ENCODE measurements at places on chromosomes 16 and 17.

- no peak for DNase-seq
Observed at GRCh38 chr16:68028996-68029395, 5.9 kb downstream of the DUS2 start.

DNA sequence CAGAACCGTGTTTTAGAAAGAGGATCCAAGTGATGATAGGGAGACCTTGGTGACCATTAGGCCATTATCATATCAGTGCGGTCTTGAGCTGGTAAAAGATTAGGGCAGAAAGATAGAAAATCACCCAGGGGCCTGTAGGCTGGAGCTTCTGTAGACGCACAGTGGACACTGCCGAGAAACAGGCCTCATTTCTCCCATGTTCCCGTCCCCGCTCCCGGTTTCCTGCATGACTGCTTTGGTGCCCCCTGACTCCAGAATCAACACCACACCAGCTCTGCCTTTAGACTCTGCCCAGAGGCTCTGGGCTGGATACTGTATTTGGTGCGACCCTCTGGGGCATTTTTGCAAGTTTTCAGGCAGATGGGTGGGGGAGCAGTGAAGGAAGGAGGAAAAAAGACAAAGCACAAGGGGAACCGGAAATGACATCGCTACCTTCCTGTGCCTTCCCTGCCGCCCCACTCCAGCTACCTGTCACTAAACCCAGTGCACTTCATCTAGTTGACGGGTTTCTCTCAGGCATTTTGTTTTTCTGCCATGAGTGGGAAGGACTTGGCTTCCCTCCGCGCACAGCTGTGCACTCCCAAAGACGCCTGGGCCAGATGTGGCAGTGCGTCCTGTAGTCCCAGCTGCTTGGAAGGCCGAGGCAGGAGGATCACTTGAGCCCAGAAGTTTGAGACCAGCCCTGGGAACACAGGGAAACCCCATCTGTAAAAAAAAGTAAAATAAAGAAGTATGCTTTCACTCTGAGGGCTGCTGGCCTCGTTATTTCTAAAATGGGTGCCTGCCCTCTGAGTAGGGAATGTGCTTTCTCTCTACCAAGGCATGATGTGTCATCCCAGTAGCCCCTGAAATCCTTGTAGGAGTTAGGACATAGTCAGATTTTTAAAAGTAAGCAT is 214.1 kb downstream of the RPTOR start:
- no peak for DNase-seq

GRCh38 chr17:48432820-48433775 is 3.1 kb upstream of the SKAP1 start:
- DNase-seq: no peak

- DNase-seq: peak; percentile 56
Observed at GRCh38 chr17:31112001-31112661, 17.4 kb downstream of the NF1 start.

DNA sequence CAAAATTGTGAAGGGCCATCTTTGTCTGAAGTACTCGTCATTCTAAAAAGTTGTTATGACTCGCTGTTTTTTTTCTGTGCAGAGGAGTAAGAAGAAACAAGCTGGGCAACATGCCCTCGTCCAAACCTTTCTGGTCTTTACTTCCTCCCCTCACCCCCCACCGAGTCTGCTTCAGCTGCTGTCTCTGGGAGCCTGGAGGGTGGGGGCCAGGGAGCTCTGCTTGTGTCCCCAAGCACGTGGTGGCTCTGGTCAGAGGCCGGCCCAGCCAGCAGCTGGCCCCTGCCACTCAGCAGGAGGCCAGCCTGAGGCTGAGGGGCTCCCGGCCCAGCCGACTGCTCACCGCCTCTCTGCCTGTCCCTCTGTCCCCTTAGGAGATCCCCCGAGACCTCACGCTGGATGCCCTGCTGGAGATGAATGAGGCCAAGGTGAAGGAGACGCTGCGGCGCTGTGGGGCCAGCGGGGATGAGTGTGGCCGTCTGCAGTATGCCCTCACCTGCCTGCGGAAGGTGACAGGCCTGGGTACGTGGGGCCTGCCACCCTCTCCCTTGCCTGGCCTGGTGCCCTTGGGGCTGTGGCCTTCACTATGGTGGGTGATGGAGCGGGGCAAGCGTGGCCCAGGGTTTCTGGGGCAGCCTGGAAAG is 53.7 kb upstream of the LGALS9 start:
- peak; percentile 65 for DNase-seq

GRCh38 chr16:25966172-25967097 is 274.7 kb downstream of the HS3ST4 start:
- DNase-seq: no peak

GRCh38 chr17:31404028-31404949 is 12.8 kb downstream of the RAB11FIP4 start:
- no peak for DNase-seq

DNA sequence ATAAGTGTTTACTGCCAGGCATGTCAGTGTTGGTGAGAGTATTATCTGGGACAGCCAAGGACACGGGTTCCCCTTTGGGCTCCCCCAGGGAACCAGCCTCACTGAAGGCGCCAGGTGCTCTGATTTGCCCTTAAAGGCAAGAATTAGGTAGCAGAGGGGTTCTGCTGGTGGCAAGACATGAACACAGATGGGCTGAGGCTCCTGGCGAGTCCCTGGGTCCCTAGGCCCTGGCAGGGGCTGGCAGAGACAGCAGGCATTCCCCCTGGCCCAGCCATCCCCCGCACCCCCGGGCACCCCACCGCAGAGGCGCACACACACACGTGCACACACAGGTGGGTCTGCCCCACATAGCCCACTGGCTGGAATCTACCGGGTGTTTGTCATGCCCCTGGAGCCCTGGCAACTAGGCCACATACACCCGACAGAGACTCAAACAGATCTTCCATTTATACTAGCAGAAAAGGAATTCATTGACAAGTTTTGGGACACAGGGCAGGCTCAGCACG is 153.3 kb downstream of the C16orf78 start:
- DNase-seq: no peak

GRCh38 chr16:27838536-27839175 is 224.9 kb downstream of the GSG1L start:
- DNase-seq: peak; percentile 36

DNA sequence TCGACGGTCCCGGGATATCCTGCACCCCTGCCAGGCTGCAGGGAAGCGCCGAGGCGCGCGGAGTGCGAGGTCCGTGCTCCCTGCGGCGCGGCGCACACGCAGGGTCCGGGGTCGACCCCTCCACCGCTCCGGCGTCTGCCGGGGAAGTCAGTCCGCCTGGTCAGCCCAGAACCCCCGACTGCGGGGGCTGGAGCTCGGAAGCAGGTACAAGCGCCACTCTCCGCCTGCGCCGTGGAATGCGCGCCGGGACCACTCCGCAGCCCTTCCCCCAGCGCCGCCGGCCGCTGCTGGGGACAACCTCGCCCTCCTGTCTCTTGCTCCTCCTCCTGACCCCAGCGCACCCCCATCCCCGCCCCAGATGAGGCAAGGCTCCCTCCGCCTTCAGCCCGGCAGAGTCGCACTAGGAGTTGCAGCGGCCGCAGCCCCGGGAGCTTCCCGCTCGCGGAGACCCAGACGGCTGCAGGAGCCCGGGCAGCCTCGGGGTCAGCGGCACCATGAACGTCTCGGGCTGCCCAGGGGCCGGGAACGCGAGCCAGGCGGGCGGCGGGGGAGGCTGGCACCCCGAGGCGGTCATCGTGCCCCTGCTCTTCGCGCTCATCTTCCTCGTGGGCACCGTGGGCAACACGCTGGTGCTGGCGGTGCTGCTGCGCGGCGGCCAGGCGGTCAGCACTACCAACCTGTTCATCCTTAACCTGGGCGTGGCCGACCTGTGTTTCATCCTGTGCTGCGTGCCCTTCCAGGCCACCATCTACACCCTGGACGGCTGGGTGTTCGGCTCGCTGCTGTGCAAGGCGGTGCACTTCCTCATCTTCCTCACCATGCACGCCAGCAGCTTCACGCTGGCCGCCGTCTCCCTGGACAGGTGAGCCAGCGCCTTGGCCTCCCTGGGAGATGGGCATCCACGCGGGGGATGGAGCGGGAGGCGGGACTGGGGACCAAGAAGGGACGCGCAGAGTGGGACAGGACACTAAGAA is at the start of gene GALR2:
Gene GALR2 (plus strand): TSS at position 392 of the 974 bp plus-strand sequence. CDS start 103 bp downstream, at position 495.
- no peak for DNase-seq

DNA sequence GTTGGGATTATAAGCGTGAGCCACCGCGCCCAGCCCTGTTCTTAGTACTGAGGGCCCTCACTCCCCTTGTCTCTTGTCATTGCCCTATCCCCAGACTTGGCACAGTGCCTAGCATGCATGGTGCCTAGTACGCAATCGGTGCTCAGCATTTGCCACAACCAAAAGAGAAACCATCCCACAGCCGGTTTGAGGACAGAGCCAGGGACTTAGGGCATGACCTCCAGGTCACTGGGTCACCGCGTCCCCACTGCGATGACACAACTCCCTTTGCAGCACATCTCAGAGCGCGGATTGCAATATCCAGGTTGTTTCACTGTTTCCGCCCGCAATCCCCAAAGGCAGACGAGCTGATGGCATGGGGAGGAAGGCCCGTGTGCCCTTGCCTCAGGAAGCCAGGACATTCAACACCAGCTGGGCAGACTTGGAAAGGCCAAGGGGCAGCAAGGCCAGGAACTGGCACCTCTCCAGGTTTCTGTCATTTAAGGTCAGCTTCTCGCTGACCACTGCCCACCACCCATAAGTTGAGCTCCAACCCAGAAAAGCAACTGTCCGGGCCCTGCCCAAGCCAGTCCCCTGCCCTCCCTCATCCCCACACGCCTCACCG is 274.5 kb downstream of the MRTFB start:
- DNase-seq: no peak

DNA sequence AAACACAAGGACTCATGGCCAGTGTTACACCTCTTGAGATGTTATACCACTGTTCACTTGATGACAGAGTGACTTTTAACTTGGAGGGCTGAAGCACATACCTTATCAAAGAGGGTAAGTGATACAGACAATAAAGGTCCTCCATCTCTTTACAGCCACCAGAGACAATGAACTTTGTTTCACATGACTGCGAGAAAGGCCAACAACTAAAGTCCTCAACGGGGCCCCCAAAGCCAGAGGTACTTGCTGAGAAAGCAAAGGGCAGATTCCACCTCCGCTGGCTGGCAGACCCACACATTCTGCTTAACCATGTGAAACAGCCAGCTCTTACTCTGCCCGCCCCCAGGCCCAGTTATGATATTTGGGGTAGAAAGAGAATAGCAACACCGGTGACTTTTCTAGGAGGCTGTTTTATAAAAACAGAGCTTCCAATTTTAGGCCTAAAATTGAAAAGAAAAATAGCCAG is 21.4 kb downstream of the DCUN1D3 start:
- peak; percentile 69 for DNase-seq

GRCh38 chr17:80946449-80946848 is 45.2 kb upstream of the CHMP6 start:
- no peak for DNase-seq

DNA sequence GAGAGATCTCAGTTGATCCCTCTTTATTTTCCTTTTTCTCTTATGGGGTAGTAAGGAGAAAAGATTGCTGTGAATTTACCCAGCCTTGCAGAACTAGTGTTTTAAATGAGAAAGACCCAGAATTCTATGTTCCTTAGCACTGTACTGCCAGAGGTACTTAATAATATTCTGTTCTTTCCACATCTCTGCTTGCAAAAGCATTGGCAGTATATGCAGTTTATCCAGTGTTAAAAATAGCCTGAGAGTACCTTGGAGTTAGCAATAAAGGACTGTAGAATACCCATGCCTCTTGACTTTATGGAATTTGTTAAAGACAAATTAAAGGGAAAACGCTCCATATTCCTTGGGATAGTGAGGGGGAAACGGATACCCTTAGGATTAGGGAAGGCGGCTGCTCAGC is 11.9 kb downstream of the SLC7A6 start:
- no peak for DNase-seq

DNA sequence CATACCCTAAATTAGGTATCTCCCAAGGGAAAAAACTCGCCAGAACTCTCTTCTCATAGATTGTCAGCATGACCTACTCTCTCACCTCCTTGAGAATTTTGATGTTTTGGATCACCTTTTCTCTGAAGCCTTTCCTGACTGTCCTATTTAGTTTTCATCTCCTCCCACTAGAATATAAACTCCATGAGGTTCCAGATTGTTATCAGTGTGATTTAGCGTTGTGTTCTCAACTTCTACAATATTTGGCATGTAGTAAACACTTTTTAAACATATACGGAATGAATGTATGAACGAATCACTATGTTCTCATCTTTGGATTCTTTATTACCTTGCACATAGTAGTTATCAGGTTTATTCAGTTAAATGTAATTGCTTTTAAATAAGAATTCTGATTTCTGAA is 88.7 kb downstream of the VMP1 start:
- DNase-seq: no peak

DNA sequence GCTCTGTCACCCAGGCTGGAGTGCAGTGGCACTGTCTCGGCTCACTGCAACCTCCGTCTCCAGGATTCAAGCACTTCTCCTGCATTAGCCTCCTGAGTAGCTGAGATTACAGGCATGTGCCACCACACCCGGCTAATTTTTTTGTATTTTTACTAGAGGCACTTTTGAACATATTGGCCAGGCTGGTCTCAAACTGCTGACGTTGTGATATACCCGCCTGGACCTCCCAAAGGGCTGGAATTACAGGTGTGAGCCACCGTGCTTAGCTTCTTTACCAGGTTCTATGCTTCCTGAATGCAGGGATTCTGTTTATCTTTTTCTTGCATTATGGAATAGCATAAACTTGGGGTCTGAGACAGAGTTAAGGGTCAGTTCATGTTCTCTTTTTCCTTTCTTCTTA is 317.9 kb upstream of the RBFOX1 start:
- no peak for DNase-seq

- DNase-seq: peak; percentile 82
Observed at GRCh38 chr16:9053006-9053601, 38.3 kb upstream of the HAPSTR1 start.

GRCh38 chr16:88049561-88050545 is 98.6 kb downstream of the BANP start:
- DNase-seq: no peak

DNA sequence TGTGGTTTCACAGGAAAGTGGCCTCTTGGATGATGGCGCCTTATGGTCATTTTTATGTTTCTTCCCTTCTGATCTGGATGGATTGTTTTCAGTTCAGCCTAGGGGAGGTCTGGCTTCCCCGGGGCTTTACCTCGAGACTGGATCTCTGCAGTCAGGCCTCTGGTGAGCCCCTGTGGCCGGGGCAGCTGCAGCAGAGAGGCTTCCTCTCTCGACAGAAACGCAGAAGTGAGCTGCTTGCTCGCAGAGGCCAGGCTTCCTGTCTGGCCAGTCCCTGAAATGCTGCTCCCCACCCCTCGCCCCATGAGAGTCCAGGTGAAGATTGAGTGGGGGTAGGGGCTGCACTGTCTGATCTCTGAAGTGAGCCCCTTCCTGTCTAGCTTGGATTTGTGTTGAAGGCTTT is 44.0 kb downstream of the PLCG2 start:
- DNase-seq: no peak

- no peak for DNase-seq
Observed at GRCh38 chr16:54291656-54292487, 5.3 kb upstream of the IRX3 start.

DNA sequence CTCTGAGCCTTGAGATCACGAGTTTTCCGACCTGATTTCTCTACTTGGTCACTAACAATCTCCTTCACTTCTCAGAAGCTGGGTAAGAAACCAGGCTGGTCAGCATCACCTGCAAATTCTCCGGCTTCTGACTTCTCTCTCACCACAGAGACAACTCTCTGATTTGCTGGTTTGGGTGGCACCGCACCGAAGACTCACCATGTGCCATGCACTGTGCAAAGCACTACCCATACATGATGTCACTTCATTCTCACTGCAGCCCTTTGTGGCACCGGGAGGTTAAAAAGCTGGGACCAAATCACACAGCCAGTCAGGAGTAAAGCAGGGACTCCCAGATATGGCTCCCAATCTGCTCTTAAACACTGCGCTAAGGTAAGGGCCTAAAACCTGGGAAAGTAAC is 647 bp downstream of the VAC14 start:
- DNase-seq: peak; percentile 37
